Small intestine (tissue), 16 donors: ENCODE measurements at places on chromosomes 2 and 18. TPM values are rescaled to one million over a fixed set of nuclear protein-coding genes. Genes with fewer than 3 reads are reported as not detected.

DNA sequence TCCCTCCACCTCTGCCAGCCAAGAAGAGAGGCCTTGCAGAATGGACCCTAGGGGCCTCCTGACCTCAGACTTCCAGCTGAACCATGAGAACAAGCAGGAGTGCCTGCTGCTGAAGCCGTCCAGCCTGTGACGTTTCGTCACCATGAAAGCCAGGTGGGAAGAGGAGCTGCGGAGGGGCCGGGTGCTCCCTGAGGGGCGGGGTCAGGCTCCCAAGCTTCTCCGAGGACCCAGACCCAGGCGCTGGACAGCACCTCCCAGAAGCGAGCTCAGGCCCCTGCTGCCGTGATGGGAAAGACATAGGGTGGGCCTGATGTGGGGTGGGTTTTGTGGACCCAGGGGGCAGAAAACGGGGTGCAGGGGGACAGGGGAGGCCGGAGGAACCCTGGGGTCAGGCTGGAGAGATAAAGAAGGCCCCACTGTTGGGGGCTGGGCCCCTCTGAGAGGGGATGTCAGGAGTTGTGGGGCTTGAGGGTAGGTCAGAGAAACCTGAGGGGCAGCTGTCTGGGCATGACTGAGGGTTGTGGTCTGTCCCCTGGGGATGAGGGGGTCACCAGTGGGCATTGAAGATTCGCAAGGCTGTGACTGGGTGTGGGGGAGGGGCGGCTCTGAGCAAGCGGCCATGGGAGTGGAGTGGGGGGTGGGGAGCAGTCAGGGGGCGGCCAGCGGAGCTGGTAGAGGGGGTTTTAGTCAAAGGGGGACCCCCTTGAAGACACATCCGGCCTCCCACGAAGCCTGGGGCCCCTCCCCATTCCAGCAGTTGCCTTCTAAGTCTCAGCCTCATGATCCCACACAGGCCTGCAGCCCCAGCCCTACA, 73.4 kb upstream of the ODC1 start:
- DNase-seq = no peak

The L3MBTL4 gene
- 2.9 TPM for polyA plus RNA-seq

The SH3RF3 gene
- polyA plus RNA-seq = 0.81 TPM

- DNase-seq = no peak
Observed at GRCh38 chr2:33484042-33484621, 7.7 kb downstream of the RASGRP3 start.

The TIGD1 gene
- 0.54 TPM for polyA plus RNA-seq

DNA sequence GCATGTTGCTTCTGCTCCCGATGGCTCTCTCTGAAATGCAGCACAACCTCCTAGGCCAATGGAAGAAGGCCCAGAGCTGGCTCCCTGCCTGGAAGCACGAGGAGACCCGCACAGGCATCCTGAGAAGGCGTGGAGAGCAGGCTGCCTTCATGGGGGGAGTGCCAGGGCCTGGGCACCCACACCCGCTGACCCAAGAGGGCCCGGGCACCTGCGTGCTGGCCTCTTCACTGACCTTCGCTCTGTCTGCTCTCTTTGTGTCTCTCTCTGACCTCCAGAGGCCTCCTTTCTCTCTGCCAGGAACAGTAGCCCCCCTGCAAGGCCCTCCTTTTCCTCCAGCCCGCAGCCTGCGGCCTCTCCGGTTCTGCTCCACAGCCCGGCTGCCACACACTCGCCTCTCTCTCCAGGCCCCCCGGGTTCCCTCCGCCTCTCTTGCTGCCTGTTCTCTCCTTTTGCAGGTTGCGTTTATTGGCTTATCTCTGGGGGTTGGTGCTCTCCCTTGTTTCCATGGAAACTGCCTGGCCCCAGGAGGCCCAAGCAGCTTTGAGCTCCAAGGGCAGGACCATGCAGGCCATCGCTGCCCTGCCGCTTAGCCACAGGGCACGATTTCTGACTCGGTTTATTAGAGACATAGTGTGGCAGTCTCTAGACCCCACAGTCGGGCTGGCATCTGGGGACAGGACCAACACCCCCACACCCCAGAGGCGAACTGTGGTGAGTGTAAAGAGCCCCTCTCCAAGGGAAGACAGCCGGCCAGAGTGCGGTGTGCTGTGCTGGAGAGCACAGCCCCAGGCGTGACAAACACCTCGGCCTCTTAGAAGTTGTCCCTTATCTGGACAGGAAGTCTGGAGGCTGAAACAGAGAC, 1.7 kb downstream of the MZT2B start:
- DNase-seq = peak; percentile 39

The YIPF4 gene
- 10.3 TPM for polyA plus RNA-seq

The TIA1 gene
- 47.2 TPM for polyA plus RNA-seq

- DNase-seq = peak; percentile 80
Observed at GRCh38 chr18:12946549-12947284, 1.1 kb upstream of the SEH1L start.

The CROCC2 gene
- 0.18 TPM for polyA plus RNA-seq

- no peak for DNase-seq
Observed at GRCh38 chr18:3172097-3172496, 47.7 kb downstream of the MYOM1 start.

DNA sequence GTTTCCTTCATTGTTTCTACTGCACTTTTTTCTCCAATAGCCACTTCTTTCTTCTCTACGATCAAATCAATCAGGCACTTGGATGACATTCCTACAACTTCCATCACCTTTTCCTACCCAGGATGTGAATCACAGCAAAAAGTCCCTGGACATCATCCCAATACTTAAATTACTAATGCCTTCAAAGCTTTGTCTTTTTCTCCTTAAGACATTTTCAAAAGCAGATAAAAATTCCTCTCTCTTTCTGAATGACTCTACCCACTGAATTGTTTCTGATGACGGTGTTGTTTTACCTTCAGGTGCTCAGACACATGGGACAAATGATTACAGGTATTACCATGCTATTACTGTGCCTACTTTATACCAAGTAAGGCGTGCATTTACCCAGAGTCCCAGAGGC, 500.9 kb downstream of the FBXO15 start:
- DNase-seq = no peak

- DNase-seq = no peak
Observed at GRCh38 chr2:108917526-108917925, 71.5 kb downstream of the EDAR start.

DNA sequence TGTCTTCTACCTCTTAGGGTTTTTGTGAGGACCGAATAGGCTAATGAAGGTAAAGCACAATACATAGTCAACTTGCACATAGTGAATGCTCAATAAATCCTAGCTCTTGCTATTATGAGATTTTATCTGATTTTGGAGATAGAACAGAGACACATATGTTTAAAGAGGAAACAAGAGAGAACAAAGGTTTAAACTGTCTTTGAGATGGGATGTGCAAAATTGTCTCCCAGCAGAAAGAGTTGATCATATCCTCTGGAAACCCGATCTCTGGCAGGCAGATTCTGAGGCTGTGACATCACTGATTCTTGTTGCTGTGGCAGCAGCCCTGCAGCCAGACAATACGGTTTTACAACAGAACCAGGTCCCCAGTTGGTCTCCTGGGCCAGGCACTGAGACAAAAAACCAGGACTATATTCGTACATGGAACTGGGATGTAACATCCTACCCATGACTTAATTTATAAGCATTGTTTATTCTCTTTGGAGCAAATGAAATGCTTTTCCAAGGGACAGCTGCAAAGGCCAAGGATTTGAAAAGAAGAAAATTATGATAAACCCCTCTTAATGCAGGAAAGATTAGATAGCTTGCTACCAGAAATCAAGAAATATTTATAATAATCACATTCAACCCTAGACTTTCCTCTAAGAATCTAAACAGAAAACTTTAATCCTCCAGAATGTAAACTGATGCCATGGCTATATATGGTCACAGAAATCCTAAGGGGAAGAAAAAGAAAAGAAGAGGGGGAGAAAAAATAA, 80.2 kb downstream of the SLC8A1 start:
- no peak for DNase-seq

DNA sequence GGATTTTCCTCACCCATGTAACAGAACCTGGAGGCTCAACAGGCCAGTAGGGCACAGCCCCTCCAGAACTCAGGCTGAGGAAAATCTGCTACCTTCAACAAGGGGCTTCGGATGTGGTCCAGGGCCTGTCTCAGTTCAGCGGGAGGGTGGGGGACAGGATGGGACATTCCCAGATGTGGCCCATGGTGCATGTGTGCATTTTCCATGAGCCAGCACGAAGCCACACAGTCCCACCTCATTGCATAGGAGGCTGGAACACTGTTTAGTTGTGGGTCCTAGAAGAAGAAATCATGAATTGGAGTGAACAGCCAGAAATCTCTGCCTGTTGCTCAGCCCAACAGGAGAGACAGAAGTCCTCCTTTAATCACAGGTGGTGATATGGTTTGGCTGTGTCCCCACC, 469.6 kb upstream of the MYT1L start:
- DNase-seq = no peak

The FEV gene
- 3.1 TPM for polyA plus RNA-seq

DNA sequence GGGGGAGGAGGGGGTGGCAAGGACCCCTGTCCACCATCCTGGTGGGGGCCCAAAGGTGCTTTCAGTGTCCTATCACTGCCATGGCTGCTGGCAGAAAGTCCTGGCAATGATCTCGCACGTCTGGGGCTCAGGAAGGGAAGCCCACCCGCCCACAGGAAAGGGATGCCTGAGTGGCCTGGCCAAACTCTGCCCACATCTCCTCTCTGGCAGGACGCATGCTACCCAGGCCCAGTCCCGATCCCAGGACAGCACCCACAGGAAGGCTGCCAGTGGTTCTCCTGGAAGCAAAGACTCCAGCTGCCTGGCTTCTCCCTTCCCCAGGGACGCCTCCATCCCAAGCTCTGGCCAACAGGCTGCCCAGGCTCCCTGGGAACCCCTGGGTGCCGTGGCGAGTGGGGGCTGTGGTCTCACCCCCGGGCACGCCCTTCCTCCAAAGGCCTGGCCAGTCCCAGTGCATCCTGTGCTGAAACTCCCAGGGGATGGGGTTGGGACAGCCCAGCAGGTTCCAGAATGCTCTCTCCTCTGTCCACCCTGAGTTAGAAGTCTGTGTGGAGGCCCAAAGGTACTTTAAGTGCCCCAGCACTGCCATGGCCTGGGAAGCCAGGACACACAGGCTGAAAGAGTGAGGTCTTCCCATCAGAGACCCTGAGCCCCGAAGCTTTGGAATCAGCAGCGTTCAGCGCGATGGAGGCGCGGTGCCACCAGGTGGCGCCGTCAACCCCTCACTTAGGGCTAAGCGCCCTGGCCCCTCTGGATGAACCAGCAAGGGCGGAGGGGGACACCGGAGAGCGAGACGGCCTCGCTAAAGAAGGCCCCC, 29.8 kb upstream of the TAF1B start:
- peak; percentile 81 for DNase-seq

DNA sequence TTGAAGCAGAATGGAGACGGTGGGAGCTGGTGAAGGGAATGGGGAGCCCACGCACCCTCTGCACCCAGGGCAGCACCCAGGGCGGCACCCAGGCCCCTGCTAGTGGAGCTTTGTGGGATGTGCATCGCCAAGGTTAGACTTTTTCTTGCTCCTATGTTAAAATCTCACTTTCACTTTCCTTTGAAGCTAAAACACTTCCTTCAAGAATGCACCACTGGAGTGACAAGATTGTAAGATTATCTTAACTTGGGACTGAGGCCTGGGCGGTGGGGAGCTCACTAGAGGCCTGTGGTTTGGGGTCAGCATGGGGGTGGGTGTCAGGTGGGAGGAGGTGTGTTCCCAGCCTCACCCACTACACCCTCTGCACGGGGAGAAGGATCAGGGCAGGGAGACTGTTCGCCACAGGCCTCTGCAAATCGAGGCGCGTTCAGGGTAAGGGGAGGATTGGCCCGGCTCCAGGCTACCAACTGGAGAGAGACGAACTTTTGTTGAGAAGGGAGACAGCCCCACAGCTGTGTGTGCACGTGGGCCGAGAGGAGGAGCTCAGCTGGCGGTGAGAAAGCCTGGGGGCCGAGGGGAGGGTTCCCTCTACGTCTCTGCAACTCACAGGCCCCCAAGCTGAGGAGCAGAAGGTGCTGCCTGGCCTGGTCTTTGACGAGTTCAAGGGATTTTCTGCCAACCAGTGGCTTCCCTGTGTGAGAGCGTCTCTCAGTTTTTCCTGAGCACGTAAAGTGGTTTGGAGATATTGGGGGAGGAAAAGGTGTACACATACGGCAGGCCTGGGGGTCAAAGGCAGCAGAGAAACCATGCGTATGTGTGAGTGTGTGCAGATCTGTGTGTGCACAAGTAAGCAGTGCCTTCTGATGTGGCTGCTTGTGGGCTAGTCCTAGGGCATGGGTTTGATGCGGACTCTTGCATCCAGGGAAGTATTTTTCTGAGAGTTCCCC, 147.7 kb downstream of the KLHL29 start:
- peak; percentile 17 for DNase-seq

GRCh38 chr2:4354164-4354563, 650.8 kb downstream of the DCDC2C start:
- no peak for DNase-seq
